Body of pancreas (tissue), 4 donors: ENCODE measurements at places on chromosomes 7 and 10.

GRCh38 chr7:80731281-80731680 is 92.8 kb downstream of the CD36 start:
- DNase-seq = no peak

- no peak for DNase-seq
Measured at GRCh38 chr10:104350127-104350635, 3.5 kb upstream of the CFAP58 start.

DNA sequence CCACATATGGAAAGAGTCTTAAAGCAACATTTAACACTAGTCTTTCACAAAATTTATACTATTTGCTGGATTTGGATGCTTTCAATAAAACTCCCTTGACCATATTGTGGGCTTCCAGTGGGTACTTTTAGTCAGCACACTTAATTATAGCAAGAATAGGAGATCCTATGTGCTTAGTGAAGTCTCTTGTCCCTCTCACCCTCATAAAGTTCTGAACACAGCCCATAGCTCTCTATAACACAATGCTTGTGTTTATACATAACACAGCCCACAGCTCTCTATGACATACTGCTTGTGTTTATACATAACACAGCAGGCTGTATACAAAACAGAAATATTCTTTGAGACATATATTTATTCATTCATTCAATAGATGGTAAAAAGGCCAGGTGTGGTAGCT is 79.0 kb downstream of the SEMA3C start:
- no peak for DNase-seq

GRCh38 chr7:128167791-128168666 is 73.0 kb upstream of the LEP start:
- peak; percentile 12 for DNase-seq

DNA sequence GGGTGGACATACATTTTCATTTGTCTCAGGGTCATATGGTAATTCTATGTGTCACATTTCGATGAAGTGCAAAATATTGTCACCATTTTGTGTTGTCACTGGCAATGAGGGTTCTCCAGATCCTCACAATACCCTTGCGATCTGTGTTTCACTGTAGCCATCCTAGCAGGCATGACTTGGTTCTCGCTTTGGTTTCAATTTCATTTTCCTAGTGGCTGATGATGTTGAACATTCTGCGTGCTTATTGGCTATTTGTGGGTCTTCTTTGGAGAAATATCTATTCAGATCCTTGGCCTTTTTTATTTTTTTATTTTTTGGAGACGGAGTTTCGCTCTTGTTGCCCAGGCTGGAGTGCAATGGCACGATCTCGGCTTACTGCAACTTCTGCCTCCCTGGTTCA is 24.8 kb upstream of the MNX1 start:
- DNase-seq = no peak

GRCh38 chr7:45156516-45157272 is 897 bp upstream of the RAMP3 start:
- DNase-seq = no peak

DNA sequence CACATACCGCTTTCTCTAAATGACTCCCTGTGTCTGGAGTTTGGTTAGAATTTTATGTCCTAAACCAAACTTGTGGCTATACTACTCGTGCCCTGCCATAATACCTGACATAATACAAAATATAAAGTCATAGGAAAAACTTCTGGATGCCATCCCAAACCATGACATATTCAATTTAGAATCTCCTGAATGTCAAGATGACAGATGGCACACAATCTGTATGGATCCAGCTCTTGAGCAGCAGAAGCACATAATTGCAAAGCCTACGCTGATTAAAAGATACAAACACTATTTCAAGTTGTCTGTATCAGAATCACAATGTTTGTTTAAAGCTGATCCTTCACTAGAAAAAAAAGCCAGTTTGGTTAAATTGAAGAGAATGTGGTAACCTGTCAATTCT is 22.4 kb upstream of the CDC14C start:
- DNase-seq = no peak

GRCh38 chr7:34083440-34083839 is 178.1 kb downstream of the BMPER start:
- DNase-seq = no peak

- no peak for DNase-seq
Measured at GRCh38 chr7:40824461-40824860, 689.7 kb downstream of the SUGCT start.

GRCh38 chr7:127865466-127865865 is 165.8 kb downstream of the LRRC4 start:
- no peak for DNase-seq

GRCh38 chr7:90698616-90699015 is 102.5 kb downstream of the CDK14 start:
- DNase-seq = no peak

- DNase-seq = no peak
Measured at GRCh38 chr7:36827726-36828703, 103.7 kb upstream of the AOAH start.

DNA sequence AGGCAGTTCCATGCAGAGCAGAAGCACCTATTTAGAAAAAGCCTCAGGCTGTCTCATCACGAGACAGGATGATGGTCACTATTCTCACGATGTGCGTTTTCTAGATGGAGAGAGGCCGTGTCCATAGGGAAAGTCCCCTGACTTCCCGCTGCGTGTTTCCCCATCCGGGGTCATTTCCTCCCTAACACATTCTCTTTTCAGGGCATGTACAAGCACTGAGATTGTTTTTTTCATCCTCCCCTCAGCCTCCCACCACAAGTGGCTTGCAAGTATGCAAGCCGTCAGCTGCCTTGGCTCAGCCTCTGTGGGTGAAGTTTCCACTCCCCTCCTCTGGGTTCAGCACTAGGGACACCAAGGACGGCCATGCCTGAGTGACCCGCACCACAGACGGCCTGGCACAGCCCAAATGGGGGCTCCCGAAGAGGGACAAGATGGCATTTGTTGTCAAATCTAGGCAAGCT is 2.7 kb upstream of the CALML5 start:
- no peak for DNase-seq

GRCh38 chr7:50973814-50974213 is 191.1 kb upstream of the GRB10 start:
- DNase-seq = no peak

GRCh38 chr10:81662837-81663236 is 212.2 kb upstream of the NRG3 start:
- DNase-seq = no peak

- no peak for DNase-seq
Measured at GRCh38 chr7:151814400-151815009, 62.4 kb downstream of the PRKAG2 start.

DNA sequence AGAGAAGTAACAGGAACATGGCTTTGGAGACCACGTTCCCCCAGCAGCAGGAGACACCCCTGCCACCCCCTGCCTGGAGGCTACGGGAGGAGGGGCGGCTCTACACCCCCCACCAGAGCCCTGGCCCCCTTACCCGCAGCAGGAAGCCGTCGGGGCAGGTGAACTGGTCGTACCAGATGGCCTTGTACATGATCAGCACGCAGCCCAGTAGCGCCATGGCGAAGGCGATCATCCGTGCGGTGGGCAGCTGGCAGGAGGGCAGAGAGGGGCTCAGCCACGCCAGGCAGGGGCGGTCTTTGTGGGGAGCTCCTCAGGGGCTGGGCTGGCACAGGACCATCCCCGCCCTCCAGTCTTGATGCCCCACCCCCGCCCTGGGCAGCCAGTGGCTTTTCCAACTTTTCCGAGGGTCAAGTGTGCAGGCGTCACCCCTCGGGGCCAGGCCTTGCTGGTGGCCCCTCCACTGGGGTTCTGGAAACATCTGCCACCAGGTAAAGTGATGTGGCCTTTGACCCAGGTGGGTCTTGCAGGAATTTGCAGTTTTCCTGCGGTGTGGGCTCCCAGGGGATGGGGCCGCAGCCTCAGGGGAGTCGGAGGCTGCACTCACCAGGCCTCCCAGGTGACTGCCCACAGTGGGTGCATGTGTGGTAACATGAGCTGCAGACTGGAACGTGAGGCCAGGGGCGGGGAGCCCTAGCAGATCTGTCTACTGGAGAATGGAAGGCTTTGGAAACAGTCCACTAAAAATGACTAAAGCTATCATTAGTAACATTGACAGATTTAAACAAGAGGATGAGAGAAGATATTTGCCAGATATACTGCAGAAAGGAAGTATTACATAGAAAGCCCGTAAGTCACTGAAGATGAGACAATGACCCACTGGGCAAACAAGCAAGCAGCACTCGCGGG is 9.7 kb downstream of the CALY start:
- no peak for DNase-seq

DNA sequence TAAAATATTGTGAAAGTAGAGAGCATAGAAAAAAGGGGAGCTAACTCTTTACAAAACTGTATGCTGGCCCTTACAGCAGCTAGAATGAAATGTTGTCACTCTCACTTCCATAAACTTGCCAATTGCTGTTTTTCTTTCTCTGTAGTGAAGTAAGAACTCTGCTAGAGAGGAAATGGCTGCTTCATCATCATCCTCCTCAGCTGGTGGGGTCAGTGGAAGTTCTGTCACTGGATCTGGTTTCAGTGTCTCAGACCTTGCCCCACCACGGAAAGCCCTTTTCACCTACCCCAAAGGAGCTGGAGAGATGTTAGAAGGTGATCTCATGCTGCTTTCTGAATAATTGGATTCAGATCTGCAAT is 7.6 kb upstream of the ASCC1 start:
- no peak for DNase-seq
